ENCODE measurements at places on chromosomes 13 and 19.

GRCh38 chr13:82963226-82964099, 918.8 kb downstream of the SLITRK1 start:
- no peak for DNase-seq

GRCh38 chr13:97284558-97284957, 62.4 kb downstream of the MBNL2 start:
- DNase-seq: no peak

- no peak for DNase-seq
These were observed 151.5 kb downstream of the KLF5 start for GRCh38 chr13:73210218-73210883.

DNA sequence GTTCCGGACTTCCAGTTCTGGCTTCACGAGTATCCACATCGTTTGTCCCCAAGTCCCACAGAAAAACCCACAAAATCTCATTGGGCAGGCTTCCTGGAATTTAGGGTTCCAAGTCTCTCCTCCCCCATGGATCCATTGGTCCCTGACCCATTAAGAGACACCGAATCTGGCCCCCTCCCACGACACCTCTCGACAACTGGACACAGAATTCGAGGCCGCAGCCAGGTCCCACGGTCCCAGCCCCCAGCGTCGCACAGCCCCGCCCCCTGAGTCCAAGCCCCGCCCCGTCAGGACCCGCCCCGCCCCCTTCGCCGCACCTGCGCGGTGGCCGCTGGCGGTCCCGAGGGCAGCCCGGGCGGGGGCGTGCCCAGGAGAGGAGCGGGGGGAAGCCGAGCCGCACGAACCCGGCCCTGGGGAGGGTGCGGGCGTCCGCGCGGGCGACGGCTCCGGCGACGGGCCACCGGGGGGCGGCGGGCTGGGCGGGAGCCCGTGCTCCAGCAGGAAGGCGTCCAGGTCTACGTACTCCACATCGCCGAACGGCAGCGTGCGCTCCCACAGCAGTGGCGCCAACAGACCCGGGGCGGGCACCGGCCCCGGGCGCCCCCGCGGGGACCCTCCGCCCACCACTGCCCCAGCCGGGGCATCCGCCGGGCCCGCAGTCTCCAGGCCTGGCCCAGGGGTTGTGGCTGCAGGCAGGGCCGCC, 1.8 kb downstream of the DBP start:
- peak; percentile 84 for DNase-seq

GRCh38 chr13:102933122-102933521, 87.3 kb downstream of the ERCC5 start:
- no peak for DNase-seq

GRCh38 chr19:2235381-2236063, 607 bp downstream of the PLEKHJ1 start:
- DNase-seq: no peak

- DNase-seq: no peak
These were observed 120.7 kb upstream of the VSTM2B start for GRCh38 chr19:29404951-29405727.

GRCh38 chr19:2806736-2807378, 12.8 kb upstream of the ZNF554 start:
- no peak for DNase-seq

DNA sequence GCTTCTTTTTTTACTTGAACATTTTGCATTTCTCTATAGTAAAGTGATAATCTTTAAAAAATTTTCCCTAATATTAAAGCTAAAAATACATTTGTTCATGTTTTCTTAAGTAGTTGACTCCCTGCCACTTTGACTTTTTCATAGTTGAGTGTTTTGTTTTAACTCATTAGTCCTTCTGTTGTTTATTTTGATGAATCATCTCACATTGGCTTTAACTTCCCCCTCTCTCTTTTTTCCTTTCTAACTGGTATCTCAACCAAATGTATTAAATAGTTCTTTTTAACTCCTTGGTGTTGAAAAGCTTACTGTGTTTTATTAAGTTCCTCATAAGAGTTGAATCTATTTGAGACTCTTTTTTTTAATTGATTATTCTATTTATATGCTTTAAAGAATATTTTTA, 2.8 kb downstream of the TNFSF13B start:
- no peak for DNase-seq

DNA sequence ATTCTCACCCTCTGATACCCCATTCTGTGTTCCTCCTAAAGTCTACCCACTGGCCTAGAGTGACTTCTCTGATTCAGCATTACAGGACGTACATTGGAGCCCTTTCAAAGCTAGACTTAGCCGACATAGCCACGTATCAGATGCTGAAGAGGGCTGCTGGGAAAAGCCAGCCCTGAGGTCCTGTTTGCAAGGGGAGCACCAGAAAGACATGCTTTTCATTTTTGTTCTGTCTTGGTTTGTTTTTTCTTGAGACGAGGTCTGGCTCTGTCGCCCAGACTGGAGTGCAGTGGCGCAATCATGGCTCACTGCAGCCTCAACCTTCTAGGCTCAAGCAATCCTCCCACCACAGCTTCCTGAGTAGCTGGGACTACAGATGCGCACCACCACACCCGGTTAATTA, 6.3 kb upstream of the ZSWIM4 start:
- DNase-seq: no peak

- no peak for DNase-seq
These were observed 7.8 kb downstream of the LYL1 start for GRCh38 chr19:13094771-13095392.

DNA sequence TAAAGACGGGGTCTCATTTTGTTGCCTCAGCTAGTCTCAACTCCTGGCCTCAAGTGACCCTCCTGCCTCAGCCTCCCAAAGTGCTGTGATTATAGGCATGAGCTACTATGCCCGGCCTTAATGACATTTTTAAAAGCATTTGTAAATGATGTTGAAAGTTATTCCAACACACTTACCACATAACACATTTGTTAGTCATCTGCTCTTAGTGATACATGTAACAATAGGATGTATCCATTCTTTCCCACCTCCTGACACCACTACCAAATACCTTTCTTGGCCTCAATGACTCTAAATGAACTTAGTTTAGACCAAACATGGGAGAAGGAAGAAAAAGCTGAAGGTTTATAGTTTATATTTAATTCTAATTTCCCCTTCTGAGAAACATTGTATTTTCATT, 59.8 kb upstream of the MEDAG start:
- no peak for DNase-seq

DNA sequence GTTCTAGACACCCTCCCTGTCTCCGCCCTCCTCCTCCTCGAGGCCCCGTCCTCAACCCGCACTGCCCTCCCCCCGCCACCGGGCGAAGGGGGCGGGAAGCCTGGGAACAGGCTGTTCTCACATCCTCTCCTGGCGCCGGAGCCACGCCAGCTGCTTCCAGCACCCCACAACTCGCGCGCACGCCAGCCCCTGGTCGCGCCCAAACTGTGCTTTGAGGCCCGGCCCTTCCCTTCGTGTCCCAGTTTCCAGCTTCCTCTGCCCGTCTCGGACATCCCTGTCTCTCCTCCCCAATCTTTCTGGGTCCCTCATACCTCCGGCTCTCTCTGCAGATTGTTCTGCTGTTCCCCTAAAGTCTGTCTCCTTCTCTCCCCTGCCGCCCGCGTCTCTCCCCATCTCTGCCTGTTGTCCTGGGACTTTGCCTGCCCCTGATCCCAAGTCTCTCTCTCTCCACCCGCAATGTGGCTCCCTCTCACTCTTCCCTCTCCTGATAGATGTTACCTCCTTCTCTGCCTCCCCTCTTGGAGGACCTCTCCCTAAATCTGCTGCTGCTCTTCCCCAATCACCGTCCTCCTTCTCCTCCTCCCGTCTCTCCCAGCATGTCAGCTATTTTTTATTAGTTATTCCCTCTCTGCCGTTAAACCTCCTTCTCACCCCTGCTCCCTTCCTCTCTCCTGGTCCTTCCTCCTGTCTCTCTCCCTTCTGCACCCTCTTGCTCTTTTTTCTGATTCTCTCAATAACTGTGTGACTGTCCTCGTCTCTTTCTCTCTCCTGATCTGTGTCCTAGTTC, 14.2 kb downstream of the DPF1 start:
- DNase-seq: no peak

DNA sequence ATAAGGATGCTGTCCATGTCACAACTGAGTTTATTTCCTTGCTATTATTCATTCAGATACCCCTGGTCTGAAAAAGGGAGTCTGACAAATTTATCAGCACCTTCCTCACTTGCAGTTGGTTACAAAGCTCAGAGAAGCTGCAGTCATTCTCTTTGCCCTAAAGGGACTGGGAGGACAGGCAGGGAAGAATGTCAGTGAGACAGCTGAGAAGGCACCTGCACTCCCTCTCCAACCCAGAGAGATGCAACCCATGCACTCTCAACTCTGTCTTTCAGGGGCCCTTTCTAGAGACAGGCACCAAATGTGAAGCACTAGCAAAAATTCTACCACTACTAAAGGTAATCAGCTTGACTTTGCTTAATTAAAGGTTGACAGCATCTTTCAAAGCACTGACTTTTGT, 83.3 kb downstream of the CRYL1 start:
- no peak for DNase-seq

GRCh38 chr13:63393112-63393511, 1977.5 kb upstream of the PCDH20 start:
- DNase-seq: no peak

- no peak for DNase-seq
These were observed 235.6 kb upstream of the SOX21 start for GRCh38 chr13:94947965-94948371.

DNA sequence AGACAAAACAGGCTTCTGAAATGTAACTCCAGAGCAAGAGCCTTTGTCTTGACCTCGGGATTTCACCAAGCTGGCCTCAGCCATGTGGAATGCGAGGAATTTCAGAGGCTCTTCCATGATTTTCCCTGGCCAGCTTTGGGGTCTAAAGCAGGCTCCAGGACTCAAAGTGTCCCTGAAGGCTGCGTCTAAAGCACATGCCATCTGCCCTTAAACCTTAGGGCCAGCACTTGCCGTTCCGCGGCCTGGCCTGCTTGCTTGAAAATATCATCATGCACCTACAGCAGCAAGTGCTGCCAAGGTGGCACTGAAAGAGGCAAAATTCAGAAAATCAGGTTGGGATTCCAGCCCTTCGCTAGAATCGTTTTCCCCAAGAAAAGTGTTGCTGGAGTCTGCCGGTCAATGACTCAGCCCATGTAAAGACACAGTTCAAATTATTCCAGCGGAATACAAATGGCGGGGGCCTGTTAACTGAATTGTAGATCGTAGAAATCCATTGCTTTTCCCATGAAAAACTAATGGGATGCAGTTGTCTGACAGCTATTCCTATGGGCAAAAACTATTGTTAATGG, 105.7 kb upstream of the RAP2A start:
- peak; percentile 33 for DNase-seq

DNA sequence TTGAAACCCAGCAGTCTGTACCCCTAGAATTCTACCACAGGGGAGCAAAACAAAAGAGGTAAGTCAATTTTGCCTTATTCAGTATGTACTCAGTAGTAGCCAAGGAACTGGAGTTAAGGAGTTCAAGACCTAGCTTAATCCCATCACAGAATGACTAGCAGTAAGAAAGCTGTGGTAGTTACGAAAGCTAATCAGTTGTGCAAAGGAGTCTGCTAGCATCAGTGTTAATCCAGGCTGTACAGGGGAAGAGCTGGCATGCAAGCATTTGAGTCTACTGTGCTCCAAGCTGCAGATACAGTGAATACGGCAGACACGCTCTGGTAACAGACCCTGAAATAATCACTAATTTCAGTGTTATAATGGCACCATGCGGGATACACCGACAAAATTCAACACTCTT, 4.7 kb downstream of the DNMT1 start:
- no peak for DNase-seq

DNA sequence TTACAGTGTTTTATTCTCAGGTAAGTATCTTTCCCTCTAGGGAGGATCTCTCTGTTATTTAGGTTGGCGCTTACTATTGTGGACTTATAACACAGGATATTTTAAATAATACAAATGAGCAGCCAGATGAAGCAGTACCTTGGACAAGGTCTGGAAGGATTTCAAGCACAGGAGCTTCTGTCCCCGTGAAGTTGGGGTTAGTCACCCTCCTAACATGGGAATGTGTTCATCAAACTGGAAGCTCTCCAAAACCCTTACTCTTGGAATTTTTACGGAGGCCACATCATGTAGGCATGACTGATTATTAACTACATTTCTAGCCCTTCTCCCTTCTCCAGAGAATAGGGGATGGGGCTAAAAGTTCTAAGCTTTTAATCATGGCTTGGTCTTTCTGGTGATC, 38.3 kb upstream of the SPRY2 start:
- peak; percentile 37 for DNase-seq

- no peak for DNase-seq
These were observed 1.2 kb upstream of the CHMP2A start for GRCh38 chr19:58555920-58556621.

GRCh38 chr13:39656325-39656677, 839 bp downstream of the COG6 start:
- DNase-seq: no peak

- no peak for DNase-seq
These were observed 36.7 kb downstream of the MPHOSPH8 start for GRCh38 chr13:19670147-19670546.

GRCh38 chr13:99496184-99497142, 4.8 kb upstream of the TM9SF2 start:
- no peak for DNase-seq

GRCh38 chr13:29227576-29227975, 367.9 kb downstream of the SLC7A1 start:
- DNase-seq: no peak

DNA sequence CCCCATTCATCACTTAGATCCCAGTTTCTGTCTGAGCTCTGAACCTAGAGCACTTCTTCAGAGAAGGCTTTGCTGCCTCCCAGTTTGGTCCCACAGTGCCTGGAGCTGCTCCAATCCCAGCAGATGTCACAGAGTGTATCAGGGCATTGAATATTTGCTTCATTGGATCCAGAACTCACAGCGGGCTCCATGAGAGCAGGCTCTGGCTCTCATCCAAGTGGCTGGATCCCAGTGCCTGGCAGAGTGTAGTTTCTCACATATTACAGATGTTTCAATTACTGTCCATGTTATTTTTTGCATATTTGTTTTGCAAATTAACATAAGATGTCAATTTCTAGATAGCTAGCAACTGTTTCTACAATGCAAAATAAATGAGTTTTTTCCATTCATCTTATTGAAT, 50.6 kb downstream of the MYO16 start:
- DNase-seq: no peak

GRCh38 chr13:80338781-80339562, 2.0 kb downstream of the SPRY2 start:
- peak; percentile 49 for DNase-seq

Data from urothelium cell line (cell line).